ENCODE measurements at places on chromosomes 5 and 9. TPM values are rescaled to one million over a fixed set of nuclear protein-coding genes. Genes with fewer than 3 reads are reported as not detected.

DDX4 gene
- total RNA-seq: not detected

FOXD4L4 gene
- not detected for total RNA-seq

GFPT2 gene
- 2.8 TPM for total RNA-seq

ORM1 gene
- total RNA-seq: not detected

FASTKD3 gene
- total RNA-seq: 8.0 TPM

SLC46A2 gene
- total RNA-seq: not detected

FGF1 gene
- total RNA-seq: 36.4 TPM

FGF10 gene
- total RNA-seq: not detected

HRH2 gene
- not detected for total RNA-seq

PDE8B gene
- total RNA-seq: not detected

THBS4 gene
- total RNA-seq: 0.43 TPM

APBA1 gene
- 19.0 TPM for total RNA-seq

RGS14 gene
- 2.2 TPM for total RNA-seq

GADD45G gene
- not detected for total RNA-seq

TMEM171 gene
- total RNA-seq: 1.9 TPM

GLRX gene
- 173 TPM for total RNA-seq

UBAC1 gene
- 35.3 TPM for total RNA-seq

RNF208 gene
- 2.0 TPM for total RNA-seq

IL13 gene
- total RNA-seq: not detected

FOXD4 gene
- total RNA-seq: 0.44 TPM

GRCh38 chr5:10885026-10885425 lies 124.0 kb upstream of the DAP start:
- DNase-seq: peak; percentile 87

- DNase-seq: no peak
These were observed 65.2 kb upstream of the MAP1B start for GRCh38 chr5:72042097-72042496.

GRCh38 chr5:127441799-127442484 lies 75.5 kb upstream of the PRRC1 start:
- peak; percentile 16 for DNase-seq

DNA sequence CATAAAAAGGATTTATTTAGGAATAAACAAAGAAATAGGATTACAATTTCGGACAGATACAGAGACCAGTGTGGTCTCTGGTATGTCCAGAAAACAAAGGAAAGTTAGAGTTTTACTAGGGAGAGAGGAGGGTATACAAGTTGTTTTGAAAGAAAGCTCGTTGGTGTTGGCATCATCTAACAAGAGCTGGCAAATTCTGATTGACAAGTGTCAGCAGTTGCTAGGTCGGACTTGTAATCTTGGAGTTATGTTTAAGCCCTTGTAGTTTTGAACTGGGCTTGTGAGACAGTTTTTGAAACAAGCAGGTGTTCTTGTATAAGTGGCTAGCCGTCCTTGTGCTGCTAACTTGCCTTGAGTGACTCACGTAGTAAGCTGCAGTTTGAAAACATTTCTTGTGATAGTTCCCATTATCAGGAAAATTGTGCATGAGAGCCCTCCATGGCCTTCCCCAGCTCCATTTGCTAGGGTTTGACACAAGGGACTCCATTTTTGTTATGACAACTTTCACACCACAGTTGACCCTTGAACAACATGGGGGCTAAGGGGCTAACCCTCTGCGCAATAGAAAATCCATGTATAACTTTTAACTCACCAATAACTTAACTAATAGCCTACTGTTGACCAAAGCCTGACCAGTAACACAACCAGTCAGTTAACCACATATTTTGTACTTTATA lies 48.1 kb downstream of the ZNF622 start:
- no peak for DNase-seq

DNA sequence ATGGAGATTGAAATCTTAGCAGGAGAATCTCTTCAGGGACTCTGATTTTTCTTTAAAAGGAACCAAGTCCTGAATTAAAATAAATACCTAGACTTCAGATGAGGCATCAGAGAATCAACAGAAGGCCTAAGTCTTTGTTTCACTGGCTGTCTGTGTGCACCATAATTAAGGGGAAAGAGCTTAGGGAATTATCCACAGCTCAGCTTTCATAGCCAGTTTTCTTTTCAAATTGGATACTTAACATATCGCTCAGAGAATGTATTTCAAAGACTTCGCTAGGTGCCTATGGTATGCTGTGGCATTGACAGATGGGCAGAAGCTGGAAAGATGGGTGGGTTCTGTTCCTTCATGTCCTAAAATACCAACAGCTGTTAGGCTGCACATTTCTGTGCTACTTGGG lies 325.8 kb downstream of the TMEM38B start:
- no peak for DNase-seq

- no peak for DNase-seq
These were observed 274.4 kb downstream of the CSNK1G3 start for GRCh38 chr5:123786411-123786810.

GRCh38 chr5:100777680-100778300 lies 125.3 kb downstream of the ST8SIA4 start:
- DNase-seq: peak; percentile 60

GRCh38 chr5:99929067-99929805 lies 605.9 kb upstream of the FAM174A start:
- no peak for DNase-seq

DNA sequence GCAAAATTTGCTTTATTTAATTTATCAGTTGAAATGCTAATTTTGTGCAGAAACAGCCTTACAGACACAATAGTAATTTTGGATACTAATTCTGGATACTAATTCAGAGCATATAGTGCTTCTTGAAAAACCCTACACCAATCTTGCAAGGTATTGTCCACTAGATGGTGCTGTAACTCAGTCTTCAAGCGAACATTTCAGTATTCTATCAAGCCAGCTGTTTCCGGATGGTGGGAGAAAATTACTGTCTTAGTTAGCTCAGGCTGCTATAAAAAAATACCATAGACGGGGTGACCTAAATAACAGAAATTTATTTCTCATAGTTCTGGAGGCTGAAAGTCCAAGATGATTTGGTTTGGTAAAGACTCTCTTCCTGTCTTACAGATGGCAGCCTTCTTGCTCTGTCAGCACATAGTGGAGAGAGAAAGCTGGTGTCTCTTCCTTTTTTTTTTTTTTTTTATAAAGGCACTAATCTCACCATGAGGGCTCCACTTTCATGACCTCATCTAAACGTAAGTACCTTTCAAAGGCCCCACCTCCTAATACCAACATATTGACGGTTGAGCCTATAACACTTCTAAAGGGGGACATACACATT lies 1306.5 kb upstream of the CDH9 start:
- DNase-seq: no peak

- no peak for DNase-seq
These were observed 5.4 kb upstream of the GBGT1 start for GRCh38 chr9:133169102-133169501.

DNA sequence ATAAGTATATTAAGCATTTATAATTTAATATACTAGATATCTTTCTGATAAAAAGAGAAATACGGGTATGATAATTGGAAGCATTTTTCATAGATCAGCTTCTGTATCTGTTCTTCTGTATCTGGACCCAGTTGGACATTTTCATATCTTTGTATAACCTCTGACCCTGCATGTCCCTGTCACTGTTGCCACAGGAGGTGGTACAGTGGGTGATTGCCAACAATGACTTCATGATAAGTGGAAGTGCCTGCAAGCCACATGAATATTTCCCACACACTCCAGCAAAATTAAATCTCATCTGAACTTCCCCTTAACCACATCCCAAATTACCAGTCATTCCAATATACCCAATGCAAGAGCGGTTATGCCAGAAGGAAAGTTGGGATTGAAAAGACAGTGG lies 376.4 kb downstream of the ARRDC3 start:
- no peak for DNase-seq

GRCh38 chr5:74289691-74290090 lies 350.8 kb downstream of the ENC1 start:
- DNase-seq: no peak

GRCh38 chr9:98445576-98445975 lies 190.1 kb upstream of the TBC1D2 start:
- no peak for DNase-seq

DNA sequence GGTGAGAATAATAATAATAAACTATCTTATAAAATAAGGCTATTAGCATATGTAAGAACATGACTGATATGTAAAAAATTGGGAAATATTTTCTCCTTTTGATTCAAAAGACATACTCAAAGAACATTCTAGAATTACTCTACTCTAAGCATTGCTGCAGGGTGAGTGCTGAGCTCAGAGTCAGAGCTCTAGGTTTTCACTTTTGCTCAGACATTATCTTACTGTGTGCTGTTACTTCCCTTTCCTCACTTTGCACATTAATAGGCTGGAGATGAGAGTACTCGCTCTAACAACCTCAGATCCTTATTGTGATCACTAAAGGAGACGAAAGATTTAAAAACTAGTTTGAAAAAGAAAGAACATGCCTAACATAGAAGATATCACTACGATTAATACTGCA lies 99.4 kb upstream of the C9orf72 start:
- no peak for DNase-seq

- no peak for DNase-seq
These were observed 10.1 kb upstream of the MARVELD2 start for GRCh38 chr5:69404659-69405330.

DNA sequence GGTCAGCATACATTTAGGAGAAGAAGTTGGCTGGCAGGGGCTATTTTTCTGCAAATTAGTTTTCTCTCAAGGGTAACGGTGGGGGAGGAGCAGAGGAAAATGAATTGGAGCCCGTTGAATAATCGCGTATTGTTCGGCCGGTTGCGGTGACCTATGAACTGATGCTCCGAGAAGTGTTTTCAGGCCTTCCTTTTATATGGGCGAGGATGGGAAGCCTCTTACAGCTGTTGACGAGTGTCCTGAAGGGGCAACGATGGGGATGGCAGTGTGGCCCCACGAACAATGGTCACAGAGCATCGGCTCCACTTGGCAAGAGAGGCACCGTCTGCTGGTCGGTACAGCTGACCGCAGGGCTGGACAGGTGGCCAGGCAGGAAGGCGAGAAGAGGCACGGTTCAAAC lies 400.7 kb downstream of the ZSWIM6 start:
- no peak for DNase-seq

DNA sequence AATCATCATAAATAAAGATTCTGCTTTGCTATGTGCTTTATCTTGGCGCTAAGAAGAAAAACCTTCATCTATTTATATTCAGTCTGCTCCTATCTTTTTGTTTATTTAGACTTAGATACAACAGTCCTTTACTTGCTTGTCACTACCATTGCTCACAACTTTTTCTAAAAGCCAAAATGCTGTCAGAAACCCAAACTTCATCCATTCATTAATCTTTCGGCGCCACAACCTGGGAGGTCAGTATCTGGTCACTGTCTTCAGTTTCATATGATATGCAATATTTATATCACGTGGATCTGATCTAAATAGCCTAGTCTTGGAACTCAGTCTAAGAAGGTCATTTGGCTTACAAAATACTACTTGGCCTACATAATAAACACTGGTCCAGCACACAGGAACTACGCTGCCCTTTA lies 159.3 kb upstream of the TARS1 start:
- DNase-seq: no peak

DNA sequence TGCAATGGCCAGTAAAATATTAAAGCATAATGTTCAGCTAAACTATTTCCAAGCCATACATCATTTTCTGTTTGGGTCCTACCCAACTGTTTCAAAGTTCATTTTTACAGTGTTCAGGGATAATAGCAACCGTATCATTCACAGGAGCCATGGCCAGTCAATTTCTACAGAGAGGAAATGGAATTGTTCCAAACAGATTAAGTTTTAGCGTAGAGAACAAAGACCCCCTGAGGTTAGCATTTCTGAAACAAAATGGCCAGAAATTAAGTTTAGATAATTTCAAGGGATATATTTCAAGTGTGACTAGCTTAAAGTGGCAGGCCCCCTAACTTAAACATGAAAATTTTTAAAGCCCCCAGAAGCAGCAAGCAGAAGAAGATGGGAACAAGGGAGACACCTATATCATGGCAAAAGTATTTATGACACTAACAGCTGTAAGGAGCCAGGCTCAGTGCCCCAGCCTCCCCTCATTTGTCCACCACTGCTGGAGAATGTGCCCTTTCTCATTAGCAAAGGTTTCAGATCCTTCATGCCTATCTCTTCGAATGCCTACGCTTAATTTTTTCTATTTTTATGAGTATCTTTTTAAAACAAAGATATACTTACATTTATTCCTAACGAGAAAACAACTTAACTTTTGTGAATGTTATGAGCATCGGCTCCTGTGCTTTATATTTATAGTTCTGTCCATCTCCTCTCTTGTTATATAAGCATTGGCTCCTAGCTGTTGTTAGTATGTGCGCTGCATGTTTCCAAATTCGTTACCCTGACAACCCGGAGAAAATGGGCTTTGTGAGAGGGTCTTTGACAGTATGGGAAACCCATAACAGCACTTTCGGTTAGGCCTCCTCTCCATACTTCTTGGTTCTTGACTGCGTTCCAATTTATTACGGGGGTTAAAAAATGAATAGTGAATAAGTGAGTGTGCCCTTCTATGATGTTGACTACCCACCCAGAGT lies 116.3 kb downstream of the MED27 start:
- no peak for DNase-seq

- DNase-seq: peak; percentile 22
These were observed 43.7 kb upstream of the TTC1 start for GRCh38 chr5:159965031-159965837.

DNA sequence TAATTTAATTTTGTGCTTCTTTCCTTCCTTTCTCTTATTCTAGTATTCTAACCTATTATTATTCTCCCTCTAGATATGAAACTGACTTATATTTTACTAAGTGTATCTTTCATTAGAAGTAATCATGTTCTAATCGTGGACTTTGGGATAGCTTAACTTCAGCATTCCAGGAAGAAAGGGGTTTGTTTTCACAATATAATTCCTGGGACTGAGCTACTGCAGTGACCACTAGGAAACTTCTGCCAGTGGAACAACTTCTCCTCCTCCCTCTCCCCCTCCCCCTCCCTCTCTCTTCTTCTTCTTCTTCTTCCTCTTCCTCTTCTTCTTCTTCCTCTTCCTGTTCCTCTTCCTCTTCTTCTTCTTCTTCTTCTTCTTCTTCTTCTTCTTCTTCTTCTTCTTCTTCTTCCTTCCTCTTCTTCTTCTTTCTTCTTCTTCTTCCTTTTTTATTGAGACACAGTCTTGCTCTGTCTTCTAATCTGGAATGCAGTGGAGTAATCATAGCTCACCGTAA lies 127.9 kb downstream of the NNT start:
- no peak for DNase-seq

DNA sequence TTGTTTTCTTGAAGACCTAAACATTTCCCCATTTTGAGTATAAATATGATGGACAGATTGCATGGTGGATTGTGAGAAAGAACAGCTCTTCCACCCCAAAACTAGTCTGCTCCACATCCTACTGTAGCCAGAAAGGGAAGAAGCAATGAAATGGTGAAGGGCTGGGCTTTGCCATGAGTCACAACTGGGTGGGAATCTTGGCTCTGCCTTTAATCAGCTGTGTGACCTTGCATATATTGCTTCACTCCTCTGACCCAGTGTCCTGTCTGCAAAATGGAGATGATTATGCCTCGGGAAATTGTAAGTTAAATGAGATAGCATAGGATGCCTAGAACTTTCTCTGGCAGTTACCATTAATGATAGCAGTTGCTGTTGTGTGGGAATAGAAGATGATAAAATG lies 101.9 kb downstream of the PDE8B start:
- peak; percentile 32 for DNase-seq

- peak; percentile 25 for DNase-seq
These were observed at the start of gene DNM1 for GRCh38 chr9:128203024-128203706. DNM1 (plus strand) TSS chr9:128203379; CDS start chr9:128203471, 92 bp downstream.

GRCh38 chr9:26053954-26054353 lies 375.7 kb upstream of the TUSC1 start:
- DNase-seq: no peak

- DNase-seq: no peak
These were observed 220.3 kb downstream of the COX7C start for GRCh38 chr5:86838083-86838482.

- peak; percentile 96 for DNase-seq
These were observed 40.8 kb downstream of the ADAMTS2 start for GRCh38 chr5:179304466-179304865.

All from HFFc6 (cell line).